ENCODE measurements at places on chromosomes 16 and 17.

- no peak for DNase-seq
Observed at GRCh38 chr17:67092291-67092690, 47.9 kb downstream of the CACNG1 start.

GRCh38 chr17:15744885-15745284 is 12.8 kb downstream of the TBC1D26 start:
- no peak for DNase-seq

GRCh38 chr16:1472974-1473373 is 1.9 kb downstream of the CLCN7 start:
- no peak for DNase-seq

GRCh38 chr17:36500745-36501225 is 14.3 kb downstream of the ZNHIT3 start:
- no peak for DNase-seq

GRCh38 chr16:85255777-85256176 is 143.5 kb upstream of the CIBAR2 start:
- no peak for DNase-seq

GRCh38 chr17:37512442-37513068 is 22.9 kb downstream of the DUSP14 start:
- DNase-seq = no peak

- no peak for DNase-seq
Observed at GRCh38 chr16:50121721-50122445, 31.2 kb upstream of the TENT4B start.

- no peak for DNase-seq
Observed at GRCh38 chr16:21683184-21683583, 19.4 kb downstream of the OTOA start.

DNA sequence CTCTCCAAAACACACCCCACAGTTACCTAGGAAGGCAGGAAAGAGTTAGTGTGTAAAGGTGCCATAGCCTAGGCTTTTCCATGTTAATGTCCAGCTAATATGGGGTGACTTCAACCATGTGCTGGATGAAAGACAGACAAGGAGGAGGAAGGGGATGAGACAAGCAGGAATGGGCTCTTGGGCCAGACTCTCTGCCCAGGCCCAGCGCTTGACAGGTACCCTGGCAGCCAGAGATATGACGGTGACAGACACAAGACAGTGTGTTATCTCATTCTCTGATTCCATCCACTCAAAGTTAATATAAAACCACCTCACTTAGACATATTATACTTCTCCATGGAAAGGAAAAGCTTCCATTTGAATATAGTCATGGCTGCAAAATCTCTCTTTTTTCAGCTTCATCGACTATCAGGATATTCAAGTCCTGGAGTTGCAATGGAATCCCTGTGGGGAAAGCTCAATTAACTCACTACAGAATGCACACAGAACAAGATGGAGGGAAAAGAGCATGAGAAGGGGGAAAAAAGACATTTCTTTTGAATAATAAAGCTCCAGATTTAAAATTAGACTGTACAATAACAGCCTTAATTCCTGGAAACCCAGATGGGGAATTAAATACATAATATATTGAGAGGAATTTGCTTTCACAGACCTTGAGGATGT is 596.7 kb downstream of the TOX3 start:
- DNase-seq = no peak

GRCh38 chr16:58503166-58503862 is 3.4 kb downstream of the NDRG4 start:
- no peak for DNase-seq

DNA sequence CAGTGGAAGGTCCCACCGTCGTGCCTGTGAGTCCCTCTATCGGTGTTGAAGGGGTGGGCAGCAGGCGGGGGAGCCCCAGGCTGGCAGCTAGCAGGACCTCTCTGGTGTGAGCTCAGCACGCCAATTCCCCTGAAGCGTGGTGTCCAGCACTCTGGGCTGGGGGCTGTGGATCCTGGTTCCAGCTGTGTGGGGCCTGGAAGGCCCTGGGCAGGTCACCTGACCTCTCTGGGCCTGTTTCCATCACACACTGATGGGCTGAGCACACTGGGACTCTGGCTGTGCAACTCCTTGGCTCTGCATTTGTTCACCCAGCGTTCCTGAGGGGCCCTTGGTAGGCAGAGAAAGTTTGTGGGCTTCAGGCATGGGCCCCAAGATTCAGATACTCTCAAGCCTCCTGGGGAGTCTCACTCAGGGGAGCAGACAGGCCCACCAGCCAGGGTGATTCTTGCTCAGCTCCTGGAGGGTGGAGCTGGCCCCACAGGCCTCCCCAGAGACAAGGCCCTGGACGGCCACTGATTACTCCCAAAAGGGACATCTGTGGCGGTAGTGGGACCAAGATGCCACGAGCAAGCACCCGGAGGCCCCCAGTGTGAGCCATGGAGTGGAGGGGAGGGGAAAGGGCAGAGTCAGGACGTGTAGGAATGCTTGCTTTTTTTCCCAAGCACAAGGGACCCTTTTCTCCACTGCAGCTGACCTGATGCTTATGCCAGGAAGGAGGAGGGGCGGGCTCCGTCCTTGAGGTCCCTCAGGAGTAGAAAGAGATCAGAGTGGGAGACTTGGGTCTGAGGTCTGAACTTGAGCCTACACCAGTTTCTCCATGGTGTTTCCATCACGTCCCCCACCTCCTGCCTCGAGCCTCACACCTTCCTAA is 8.5 kb downstream of the SCGB1C2 start:
- DNase-seq = no peak
